GM23248 (cell line): ENCODE measurements at places on chromosomes 2 and 18. TPM values are rescaled to one million over a fixed set of nuclear protein-coding genes. Genes with fewer than 3 reads are reported as not detected.

DGUOK gene
- polyA plus RNA-seq = 116 and 126 TPM in 2 replicates

ADAM17 gene
- polyA plus RNA-seq = 19.8 and 20.9 TPM in 2 replicates

ANKRD12 gene
- polyA plus RNA-seq = 30.4 and 34.8 TPM in 2 replicates

ALPP gene
- not detected in 2 replicates for polyA plus RNA-seq
